Epithelial cell of alveolus of lung (primary cell): ENCODE measurements at places on chromosomes 4 and X. TPM values are rescaled to one million over a fixed set of nuclear protein-coding genes. Genes with fewer than 3 reads are reported as not detected.

RBM46 gene
- 0.08 and 0.39 TPM in 2 replicates for total RNA-seq

PAGE5 gene
- total RNA-seq: not detected in 2 replicates

MAGEC2 gene
- total RNA-seq: not detected in 2 replicates

ATOH1 gene
- total RNA-seq: not detected in 2 replicates

SH3D19 gene
- total RNA-seq: 11.8 and 19.8 TPM in 2 replicates

TLR2 gene
- total RNA-seq: 0.08 and 3.2 TPM in 2 replicates

MAGEA10 gene
- total RNA-seq: not detected in 2 replicates

PCDH11X gene
- under 0.01 TPM in 1 of 2 replicates, not detected in the other for total RNA-seq

RADX gene
- 1.8 and 2.7 TPM in 2 replicates for total RNA-seq

SRPK3 gene
- total RNA-seq: 0.13 and 0.24 TPM in 2 replicates
